ENCODE measurements at places on chromosomes 13 and 19.

- DNase-seq = no peak
These were observed 17.8 kb upstream of the TMEM255B start for GRCh38 chr13:113741191-113741668.

DNA sequence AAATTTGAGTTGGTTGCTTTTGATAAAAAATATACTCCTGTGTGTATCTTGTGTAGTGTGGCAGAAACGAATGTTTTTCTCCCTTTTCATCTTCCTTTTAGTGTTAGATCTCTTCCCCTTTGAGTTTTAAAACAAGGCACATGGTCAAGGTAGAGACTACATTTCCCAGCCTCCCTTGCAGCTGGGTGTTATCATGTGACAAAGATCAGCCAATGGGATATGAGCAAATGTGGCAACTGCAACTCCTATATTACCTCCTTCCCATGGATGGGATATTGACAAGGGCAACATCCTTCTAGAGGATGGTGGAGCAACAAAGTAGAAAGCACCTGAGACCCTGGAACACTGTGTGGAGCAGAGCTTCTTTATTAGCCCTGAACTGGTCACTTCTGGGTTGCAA, 42.4 kb downstream of the ADGRE3 start:
- no peak for DNase-seq

GRCh38 chr19:33960566-33960965, 163.9 kb downstream of the KCTD15 start:
- DNase-seq = no peak

DNA sequence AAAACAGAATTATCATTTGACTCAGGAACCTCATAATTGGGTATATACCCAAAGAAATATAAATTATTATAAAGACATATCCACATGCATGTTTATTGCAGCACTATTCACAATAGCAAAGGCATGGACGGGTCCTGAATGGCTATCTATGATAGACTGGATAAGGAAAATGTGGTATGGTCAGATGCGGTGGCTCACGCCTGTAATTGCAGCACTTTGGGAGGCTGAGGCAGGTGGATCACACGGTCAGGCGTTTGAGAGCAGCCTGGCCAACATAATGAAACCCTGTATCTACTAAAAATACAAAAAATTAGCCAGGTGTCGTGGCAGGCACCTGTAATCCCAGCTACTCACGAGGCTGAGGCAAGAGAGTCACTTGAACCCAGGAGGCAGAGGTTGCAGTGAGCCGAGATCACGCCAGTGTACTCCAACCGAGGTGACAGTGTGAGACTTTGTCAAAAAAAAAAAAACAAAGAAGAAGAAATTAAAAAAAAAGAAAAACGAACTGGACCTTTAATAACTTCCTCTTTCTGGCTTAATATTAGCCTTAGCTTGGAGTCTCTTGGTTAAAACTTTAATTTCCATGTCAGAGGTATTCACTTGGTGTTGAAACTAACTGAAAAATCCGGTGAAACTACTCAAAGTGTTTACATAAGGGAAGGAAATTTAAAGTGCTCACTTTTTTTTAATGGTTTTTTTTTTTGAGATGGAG, 104.4 kb downstream of the ZNF486 start:
- no peak for DNase-seq

DNA sequence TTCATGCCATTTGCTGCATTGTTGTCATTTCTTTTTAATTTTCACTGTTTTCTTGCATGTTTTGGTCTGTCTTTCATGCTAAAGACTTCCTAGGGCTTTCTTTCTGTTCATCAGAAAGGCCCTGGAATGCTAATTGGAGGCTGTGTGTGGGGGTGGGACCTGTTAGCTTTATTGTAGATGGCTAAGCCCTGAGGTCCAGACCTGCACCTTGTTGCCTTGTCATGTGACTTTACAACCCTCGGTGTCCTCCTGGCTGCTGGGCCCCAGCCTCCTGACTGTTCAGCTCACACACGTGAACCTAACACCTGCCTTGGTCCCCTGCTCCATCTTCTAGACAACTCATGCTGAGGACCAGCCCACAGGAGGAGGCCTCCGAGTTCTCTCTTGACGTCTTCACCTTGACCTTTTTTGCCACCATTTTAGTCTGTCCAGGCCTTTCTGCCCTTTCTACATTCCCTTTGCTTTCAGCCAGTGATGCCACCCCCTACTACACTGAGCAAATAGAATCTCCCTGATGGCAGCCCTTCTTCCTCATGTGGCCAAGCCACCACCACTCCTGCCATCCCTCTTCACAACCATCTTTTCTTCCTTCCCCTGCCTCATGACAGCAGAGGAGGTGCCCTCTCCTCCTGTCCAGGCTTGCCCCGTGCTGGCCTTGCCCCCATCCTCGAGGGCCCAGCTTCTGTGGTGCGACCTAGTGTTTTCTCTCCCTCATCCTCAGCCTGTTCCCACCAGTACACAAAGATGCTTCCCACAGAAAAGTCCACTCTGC, 41.4 kb upstream of the GPI start:
- DNase-seq = no peak

- peak; percentile 75 for DNase-seq
These were observed at the start of gene LPAR2 for GRCh38 chr19:19627621-19628500. LPAR2 (minus strand) TSS chr19:19628220; CDS start chr19:19627275, 945 bp downstream.

DNA sequence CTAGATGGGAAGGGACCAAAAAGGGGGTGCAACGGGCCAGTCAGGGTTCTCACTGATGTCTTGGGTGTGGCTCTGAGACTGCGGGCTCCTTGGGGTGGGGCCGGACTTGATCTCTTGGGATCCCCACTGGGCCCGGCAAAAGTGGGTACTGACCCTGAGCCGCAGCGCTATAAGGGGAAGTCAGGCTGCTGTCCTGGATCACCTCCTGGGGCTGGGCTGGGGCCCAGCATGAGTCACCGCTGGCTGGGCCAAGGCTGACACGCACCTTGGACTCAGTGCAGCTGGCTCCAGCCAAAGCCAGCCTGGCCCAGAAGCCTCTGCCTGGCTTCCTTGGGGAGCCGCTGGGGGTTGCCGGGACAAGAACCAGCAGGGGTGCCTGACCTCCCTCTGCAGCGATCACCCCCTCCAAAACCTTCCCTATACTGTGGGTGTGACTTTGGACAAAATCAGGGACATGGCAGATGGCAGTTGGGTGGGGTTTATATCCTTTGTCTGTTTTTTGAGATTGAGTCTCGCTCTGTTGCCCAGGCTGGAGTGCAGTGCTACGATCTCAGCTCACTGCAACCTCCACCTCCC, 617 bp upstream of the IQCN start:
- DNase-seq = no peak

- DNase-seq = peak; percentile 79
These were observed at the start of gene DDA1 for GRCh38 chr19:17309198-17309964. DDA1 (plus strand) TSS chr19:17309563; CDS start chr19:17309655, 92 bp downstream.

DNA sequence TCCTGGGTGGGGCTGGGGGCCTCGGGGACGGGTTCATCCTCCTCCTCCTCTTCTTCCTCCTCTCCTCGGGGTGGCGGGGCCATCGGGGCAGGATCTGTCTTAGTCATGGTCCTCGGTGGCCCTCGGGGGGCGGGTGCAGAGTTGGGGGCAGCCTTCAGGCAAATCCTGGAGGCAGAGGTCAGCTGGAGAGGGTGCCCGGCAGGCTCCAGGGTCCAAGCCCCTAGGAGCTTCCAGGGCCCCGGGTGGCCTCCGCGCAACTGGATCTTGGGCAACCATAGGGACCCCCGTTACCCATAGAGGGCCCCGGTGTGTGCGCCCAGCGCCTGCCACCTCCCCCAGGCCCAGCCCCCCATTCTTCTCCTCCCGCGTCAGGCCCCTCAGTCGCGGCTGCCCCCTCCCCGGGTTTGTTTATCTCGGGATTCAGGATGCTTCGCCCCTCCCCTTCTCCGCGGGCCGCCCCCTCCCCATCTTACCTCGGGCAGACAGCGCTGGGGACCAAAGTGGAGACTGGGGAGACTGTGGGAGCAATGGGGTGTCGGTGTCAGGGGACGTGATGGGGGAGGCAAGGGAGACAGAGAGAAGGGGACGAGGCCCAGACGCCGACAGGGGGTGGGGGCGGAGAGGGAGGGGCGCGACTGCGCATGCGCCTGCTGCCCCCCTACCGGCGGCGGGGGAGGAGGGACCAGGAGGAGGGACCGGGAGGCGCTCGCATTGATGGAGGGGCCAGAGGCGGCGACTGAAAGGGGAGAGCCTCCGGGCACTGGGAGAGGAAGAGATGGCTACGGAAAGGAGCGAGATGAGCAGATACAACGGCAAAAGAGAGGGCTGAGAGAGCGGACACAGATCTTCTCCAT, at the start of gene CLIP3:
TSS of gene CLIP3 (minus strand) at position 623 of the 854 bp plus-strand sequence. CDS start at position 107, 516 bp downstream.
- peak; percentile 62 for DNase-seq

DNA sequence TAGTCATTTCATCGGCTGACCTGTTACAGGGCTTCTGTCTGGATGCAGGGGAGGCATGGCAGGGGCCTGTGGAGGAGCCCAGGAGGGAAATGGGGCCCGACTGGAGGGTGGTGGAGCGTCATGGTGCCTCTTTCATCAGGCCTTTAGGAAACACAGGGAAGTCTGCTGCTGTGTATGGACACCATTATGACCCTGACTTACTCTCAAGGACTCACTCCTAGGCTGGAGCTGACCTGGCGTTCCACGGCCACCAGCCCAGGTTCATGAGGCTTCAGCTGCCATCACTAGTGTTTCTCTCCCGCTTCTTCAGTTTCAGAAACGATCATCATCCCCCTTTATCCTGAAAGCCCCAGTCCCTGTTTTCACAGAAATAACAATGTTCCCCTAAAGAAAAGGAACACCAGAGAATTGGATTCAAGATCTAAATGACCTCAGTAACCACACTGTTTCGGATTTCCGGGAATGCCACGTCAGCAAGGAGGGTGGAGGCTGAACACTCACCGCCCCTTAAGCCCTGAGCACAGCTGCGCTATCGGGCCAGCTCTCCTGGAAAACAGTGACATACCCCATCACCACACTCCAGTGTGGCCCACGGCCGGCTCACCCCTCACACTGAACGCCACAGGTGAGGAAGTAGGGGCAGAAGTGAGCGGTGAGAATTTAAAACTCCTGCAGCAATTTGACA, 67.6 kb downstream of the SOX1 start:
- DNase-seq = no peak

GRCh38 chr19:47228168-47228936, 2.6 kb downstream of the BBC3 start:
- DNase-seq = peak; percentile 67

GRCh38 chr19:18017275-18018083, 9.5 kb downstream of the ARRDC2 start:
- no peak for DNase-seq

DNA sequence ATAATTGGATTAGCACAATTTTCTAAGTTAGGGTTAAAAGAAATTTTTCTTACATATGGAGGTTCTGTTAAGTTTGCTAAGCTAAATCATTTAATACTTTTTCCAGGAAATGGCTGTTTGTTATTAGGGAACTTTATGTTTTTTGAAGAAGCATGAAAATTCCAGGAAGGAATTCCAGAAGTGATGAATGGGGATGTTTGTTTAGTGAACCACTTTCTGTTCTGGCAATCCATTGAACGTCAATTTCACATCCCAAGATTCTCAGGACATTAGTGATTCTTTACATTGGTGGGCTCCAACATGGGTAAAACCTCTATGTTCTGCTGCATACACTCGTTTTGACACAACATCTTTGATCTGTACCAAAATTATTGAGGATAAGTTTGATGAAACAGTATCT, 534.4 kb downstream of the IRS2 start:
- DNase-seq = no peak

DNA sequence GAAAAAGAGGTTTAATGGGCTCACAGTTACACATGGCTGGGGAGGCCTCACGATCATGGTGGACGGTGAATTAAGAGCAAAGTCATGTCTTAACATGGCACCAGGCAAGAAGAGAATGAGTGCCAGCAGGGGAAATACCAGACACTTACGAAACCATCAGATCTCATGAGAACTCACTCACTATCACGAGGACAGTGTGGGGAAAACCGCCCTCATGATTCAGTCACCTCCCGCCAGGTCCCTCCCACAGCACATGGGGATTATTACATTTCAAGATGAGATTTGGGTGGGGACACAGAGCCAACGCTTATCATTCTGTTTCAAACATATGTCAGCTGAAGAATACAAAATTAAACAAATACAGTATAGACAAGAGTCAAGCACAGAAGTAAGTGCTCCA, 165.1 kb downstream of the PCCA start:
- DNase-seq = no peak

DNA sequence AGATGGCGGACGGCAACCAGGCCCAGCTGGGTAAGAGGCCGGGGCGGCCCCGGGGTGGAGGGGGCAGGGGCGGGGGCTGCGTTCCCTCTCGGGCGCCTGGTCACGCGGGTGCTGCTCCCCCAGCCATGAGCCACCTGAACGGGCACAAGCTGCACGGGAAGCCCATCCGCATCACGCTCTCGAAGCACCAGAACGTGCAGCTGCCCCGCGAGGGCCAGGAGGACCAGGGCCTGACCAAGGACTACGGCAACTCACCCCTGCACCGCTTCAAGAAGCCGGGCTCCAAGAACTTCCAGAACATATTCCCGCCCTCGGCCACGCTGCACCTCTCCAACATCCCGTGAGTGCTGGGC, 11.1 kb downstream of the PTBP1 start:
- no peak for DNase-seq

- DNase-seq = no peak
These were observed 3.0 kb downstream of the ZNF557 start for GRCh38 chr19:7072541-7072940.

DNA sequence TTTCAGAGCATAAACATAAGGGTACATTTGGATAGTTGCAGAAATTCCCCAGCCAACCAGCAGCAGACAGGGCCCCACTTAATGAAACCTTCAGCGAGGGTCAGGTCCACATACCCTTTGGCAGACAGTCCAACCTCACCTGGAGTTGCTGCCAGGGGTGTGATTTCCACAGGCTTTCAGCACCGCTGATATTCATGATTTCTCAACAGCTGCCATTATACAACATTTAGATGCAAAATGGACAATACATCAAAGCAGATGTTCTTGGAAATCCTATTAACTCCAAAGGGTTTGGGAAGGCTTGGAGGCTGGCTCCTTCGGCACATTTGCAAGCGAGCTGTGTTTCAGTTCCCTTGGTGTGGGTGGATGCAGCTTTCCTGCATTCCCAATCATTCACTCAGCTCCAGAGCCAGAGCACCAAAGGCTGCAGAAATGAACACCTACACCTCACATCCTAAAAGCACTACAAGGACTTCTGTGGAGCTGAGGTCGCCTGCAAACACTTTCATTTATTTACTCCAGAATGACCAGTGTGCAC, 147.2 kb upstream of the VSTM2B start:
- DNase-seq = no peak

DNA sequence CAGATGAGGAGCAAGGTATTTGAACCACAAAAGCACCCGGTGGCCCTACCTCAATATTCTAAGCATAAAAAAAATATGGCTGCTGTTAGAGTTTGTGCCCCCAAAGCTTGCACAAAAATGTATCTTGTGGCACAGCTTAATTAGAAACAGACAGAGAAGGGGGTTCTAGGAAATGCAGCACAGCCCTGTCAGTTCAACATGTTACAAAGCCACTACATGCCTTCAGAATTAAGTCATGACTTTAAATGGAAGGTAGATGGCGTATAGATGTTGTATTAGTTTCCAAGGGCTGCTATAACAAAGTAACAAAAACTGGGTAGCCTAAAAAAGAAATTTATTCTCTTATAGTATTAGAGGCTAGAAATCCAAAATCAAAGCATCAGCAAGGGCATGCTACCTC, 703.8 kb downstream of the DIAPH3 start:
- no peak for DNase-seq

- DNase-seq = no peak
These were observed 123.8 kb downstream of the STK24 start for GRCh38 chr13:98452851-98453843.
